ENCODE measurements at places on chromosomes 5 and 9.

DNA sequence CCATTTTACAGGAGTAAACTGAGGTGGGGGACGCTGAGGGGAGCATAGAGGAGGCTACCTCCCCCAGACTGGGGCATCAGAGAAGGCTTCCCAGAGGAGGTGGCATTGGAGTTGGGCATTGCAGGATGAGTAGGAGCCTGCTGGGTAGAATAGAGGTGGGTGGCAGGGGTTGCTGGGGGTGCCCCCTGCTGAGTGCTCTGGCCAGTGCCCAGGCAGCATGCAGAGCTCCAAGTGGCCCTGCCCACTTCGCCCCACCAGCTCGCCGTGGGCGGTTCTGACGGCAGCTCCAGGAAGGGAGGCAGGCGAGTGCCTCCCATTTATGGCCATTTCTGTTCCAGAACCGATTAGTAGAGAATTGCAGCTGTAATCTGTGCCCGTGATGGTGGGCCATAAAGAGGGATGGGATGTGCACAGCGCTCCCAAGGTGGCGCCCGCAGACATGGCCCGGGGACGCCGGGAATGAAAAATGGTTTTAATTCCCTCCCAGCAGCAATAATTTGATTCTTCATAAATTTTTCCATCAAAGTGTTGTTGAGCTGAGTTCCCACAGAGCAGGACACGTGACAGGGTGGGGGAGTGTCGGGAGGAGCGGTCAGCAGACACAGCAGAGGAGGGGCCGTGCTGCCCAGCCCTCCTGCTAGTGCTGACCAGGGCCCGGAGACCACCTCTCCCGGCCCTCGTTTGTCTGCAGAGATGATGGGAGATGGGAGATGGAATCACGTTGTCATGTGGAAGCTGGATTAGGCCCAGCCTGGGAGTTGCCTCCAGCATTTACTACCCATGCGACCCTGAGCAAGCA is 75.5 kb downstream of the LMX1B start:
- DNase-seq: no peak

DNA sequence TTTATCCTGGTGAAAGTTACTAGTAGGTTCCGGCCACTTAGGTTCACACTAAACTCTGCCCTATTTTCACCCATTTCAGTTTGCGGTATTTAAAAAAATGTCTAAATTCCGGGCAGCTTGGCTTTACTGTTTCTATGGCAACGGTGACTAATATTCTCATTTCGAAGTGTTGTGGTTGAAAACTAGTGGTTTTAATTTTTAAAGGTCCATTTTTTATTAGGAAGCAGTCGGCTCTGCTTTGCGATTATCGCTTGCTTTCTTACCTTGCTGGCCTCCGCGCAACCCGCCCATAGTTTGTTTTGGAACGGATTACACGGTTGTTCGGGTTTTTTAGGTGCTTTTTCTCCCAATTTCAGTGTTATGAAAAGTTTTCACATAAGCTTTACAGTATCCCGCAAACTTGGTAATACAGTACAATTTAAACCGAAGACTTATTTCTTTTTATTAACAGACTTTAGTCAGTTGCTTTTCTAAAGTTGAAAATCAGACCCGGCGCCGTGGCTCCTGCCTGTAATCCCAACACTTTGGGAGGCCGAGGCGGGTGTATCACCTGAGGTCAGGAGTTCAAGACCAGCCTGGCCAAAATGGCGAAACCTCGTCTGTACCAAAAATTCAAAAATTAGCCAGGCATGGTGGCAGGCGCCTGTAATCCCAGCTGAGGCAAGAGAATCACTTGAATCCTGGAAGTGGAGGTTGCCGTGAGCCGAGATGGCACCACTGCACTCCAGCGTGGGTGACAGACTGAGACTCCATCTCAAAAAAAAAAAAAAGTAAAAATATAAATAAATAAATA is 1.6 kb downstream of the KDM4C start:
- DNase-seq: peak; percentile 55

GRCh38 chr9:130815242-130815808 is 19.7 kb upstream of the ABL1 start:
- no peak for DNase-seq

GRCh38 chr5:131171276-131171810 is 599 bp downstream of the LYRM7 start:
- no peak for DNase-seq

DNA sequence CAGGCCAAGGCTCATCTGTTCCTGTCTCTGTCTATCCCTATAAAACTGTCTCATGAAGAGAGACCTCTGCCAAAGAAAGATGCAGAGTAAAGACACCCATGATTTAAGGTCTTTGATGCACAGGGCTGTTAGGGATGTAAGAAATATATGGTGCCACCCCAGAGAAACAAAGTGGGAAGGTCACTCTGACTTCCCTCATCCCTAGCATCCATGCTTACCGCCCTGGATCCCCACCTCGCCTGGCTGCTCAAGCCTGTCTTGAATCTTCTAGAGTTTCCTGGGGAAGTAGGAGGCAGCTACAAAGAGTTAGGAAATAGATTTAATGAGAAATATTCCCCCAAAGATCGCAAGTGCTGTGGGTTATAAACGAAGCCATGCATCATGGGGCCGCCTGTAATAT is 349.2 kb downstream of the SLIT3 start:
- no peak for DNase-seq

- DNase-seq: no peak
These were observed 562.8 kb downstream of the PDE4D start for GRCh38 chr5:59330680-59331079.

DNA sequence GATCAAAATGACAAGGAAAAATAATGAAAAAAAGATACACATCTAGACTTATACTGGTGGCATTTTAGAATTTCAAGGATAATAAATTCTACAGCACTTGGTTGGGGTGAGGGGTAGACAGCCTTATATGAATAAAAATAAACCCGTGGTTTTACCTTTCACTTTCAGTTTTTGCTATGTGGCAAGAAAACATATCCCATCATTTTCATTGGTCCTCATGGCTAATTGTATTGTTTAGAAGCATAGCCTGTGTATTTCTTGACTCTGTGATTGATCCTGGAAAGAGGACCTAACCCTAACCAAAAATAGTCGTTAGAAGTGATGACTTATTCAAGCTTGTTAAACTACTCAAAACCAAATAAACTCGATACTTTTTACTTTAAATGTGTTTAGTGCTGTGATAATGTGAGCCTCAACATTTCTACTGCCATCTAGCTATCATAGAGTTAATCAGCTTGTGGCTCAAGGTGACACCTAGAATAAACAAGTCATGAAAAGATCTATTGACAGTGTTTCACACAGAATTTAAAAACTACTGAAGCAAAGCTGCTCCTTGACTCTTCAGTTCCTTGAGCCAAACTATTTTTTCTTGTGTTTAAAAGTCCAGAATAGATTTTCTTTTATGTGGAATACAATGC is 153.3 kb upstream of the IZUMO3 start:
- DNase-seq: no peak

- DNase-seq: no peak
These were observed 218.4 kb upstream of the KLF4 start for GRCh38 chr9:107707915-107708441.

DNA sequence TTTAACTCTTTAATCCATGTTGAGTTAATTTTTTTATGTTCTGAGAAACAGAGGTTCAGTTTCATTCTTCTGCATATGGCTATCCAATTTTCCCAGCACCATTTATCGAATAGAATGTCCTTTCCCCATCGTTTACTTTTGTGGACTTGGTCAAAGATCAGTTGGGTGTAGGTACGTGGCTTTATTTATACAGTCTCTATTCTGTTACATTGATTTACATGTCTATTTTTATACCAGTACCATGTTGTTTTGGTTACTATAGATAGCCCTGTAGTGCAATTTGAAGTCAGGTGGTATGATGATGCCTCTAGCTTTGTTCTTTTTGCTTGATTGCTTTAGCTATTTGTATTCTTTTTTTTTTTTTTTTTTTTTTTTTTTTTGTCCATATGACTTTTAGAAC is 462.0 kb downstream of the HTR1A start:
- DNase-seq: no peak

- no peak for DNase-seq
These were observed 25.5 kb downstream of the TCF7 start for GRCh38 chr5:134139891-134140469.

- no peak for DNase-seq
These were observed 17.9 kb upstream of the CTNNAL1 start for GRCh38 chr9:109031241-109031640.

DNA sequence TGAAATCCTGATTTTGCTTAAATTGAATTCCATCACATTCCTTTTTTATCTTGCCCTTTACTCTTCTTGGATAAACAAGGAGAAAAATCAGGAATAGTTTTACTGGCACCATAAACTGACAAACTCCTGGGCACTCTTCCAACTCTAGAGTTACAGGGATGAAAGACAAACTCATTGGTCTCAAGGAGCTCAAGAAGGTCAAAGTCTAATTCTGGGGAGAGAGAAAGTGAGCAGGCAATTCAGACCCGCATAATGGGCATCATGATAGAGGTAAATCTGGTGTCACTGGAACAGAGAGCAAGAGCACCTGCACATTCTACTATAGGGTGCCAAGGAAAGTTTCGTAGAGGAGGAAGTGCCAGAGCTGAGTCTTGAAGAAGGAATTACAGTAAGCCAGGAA is 64.8 kb downstream of the GRIN3A start:
- DNase-seq: no peak

DNA sequence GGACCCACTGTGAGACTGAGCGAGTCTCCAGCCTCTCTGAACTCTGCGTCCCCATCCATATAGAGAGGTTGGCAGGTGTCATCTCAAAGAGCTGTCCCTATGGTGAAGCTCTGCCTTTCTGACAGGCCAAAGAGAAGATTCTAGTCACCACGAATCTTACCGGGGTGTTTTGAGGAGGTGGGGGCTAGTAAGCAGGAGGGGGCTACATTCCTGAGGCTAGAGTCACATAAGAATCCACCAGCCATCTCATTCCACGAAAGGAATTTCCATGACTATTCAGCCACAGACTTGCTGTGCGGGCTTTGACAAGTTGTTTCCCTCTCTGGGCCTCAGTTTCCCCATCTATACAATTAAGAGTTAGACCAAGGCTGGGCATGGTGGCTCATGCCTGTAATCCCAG is 16.3 kb downstream of the PDGFRB start:
- DNase-seq: no peak

DNA sequence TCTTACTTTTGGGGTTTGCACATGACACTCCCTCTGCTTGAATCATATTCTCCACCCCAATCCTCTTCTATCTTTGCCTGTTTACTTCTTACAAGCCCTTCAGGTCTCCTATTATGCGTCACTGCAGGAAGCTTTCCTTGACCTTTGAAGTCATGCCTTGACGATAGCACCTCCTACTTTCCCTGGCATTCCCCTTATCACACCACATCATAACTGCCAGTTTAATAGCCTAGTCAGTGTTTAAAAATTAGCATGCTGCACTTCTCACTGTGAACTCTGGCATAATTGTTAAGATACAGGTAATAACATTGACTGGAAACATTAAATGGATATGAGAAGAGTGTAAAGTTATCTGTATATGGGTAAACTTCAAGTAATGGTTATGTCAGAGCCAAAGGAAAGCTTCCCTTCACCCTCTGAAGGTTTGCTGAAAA is 37.1 kb upstream of the CEP120 start:
- no peak for DNase-seq

GRCh38 chr5:102313912-102314311 is 17.8 kb upstream of the SLCO4C1 start:
- no peak for DNase-seq

DNA sequence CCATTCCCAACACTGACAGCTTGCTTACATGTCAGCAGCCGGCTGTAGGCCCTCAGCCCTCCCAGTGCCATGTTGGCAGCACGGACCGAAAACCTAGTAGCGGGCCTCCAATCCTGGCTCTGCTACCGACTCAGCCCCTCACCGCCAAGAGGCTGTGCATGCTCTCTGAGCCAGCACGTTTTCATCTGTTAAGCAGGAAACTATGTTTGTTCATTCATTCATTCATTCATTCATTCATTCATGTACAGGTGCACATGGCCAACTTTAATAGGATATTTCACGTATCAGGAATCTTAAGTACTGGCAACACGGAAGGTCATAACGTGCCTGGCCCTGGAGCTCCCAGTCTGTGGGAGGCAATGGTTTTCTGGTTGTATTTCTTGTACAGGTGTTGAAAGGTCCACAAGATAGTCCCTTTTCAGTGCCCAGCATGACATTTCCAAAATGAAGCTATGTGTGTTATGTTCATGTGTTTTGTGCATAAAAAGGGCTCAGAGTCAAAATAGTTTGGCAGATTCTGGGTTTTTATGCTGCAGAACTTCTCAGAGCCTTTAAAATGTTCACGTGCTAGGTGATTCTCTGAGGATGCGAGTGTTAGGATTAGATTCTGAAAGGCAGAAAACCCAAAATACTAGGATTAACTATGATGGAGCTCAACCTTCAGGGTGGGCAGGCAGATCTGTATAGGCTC is 17.7 kb downstream of the SUSD3 start:
- DNase-seq: no peak

DNA sequence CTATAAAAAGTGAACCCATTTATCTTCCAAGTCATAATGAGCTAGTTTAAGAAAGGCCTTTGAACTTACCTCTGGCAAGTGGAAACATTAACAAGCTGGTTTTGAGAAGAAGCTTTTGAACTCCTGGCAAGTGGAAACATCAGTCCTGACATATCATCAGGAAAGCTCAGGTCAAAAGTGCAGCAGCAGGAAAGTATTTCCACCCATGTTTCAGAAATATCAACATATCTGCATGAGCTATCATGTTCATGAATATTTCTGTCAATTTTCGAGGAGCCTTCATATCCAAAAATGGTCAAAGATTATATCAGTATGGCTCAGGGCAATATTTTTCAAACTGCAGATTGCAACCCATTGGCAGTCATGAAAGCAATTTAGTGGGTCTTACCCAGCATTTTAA is 133.9 kb downstream of the PLK2 start:
- DNase-seq: no peak

DNA sequence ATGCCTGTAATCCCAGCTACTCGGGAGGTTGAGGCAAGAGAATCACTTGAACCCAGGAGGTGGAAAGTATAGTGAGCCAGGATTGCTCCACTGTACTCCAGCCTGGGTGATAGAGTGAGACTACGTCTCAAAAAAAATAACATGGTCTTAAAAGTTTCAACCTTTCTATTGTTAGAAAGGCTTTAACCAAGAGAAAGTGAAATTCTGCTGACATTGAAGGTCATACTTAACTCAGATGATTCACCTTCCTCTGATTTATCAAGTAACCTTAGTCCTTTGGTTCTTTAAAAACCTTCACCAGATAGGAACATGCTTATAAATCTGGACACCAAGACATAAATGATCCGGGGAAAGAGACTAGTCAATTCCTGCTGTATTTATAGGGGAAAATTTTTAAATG is 73.3 kb downstream of the FER start:
- DNase-seq: no peak
